Fibroblast of skin of left biceps (primary cell): ENCODE measurements at places on chromosomes 2 and 18.
A peak's percentile ranks its signal among the peaks of the same experiment; 100 is the strongest.

GRCh38 chr2:151771599-151772358, 37.5 kb upstream of the NEB start:
- no peak for DNase-seq

DNA sequence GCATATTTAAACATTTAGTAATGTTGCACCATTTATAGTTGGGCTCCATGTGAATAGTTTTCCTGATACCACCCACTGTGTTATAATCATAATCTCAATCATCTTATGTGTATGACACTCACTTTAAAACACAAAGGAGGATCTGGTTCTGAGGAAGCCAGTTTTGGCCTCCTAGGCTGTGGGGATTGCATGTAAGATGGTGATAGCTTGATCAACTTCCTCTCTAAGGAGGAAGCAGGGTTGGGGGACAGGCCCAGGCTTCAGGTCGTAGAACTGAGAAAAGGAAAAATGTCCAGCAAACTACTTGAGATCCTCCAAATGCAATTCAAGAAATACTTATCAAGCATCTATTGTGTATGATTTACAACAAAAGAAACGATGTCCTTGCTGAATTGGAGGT, 4.9 kb upstream of the PPM1B start:
- DNase-seq, result no peak

- no peak for DNase-seq
Measured at GRCh38 chr18:21141668-21142422, 30.2 kb upstream of the ROCK1 start.

DNA sequence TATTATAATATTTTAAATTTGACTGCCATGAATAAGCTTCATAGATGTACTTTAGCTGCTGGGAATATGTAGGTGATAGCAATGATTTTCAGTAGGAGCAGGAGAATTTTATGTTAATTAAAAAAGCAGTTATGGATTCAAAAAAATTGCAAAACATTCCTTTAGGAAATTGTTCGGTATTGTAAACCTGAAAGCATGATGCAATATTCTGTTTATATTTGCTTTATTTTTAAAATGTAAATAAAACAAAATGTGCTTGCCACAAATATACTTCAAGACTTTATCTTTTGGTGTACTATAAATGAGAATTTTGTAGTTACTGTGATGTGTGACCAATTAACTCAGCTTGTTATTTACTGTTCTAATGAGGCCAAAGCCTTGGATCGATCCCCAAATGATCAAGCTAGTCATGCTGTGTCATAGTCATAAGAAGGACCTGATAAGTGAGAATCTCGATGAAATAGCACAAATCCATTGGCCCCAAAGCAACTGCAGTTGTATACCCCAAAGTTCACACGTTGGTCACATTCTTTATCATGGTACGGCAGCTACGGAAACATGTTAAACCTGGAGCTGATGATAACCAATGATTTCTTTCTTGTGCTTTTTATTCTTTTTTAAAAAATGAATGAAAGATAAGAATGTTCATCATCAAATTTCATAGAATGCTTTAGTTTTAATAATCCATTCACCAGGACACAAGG, 23.6 kb upstream of the ATIC start:
- no peak for DNase-seq

DNA sequence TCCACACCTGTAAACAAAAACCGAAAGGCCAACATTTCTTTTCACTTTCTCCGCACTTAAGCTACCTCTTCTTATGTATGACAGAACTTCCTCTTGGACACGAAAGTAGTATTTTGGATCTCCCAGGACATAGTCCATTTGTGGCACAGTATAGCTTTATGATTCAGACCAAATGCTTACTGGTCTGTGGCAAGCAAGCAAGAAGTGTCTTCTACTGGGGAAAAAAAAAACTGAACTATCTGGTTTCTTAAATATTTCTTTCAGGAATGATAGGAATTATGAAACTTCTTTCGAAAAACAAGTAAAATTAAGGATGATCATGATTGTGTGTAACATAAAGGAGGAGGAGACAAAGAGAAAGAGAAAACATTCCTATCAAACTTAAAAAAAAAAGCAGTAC, 33.6 kb downstream of the SRBD1 start:
- no peak for DNase-seq

GRCh38 chr18:13915995-13916431, 677 bp upstream of the MC2R start:
- no peak for DNase-seq

DNA sequence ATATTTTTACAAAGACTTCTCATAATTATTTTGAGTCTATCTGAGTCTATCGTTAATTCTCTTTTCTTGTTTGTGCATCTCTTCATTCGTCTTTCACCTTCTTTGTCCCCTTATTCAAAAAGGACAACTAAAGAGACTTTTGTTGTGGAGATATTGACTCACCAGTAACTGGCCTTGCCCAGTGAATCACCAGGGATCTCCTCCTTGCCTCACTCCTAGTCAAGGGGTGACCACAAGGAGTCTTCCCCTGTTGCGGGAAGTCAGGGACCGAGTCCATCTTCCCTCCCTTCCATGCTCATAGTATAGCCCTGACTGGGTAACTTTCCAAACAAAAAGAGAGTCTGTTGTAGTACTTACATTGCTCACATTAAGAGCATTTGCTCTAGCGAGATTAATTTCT, 158.9 kb downstream of the NEB start:
- no peak for DNase-seq

GRCh38 chr2:157699009-157699408, 70.3 kb upstream of the ACVR1C start:
- DNase-seq, result no peak

DNA sequence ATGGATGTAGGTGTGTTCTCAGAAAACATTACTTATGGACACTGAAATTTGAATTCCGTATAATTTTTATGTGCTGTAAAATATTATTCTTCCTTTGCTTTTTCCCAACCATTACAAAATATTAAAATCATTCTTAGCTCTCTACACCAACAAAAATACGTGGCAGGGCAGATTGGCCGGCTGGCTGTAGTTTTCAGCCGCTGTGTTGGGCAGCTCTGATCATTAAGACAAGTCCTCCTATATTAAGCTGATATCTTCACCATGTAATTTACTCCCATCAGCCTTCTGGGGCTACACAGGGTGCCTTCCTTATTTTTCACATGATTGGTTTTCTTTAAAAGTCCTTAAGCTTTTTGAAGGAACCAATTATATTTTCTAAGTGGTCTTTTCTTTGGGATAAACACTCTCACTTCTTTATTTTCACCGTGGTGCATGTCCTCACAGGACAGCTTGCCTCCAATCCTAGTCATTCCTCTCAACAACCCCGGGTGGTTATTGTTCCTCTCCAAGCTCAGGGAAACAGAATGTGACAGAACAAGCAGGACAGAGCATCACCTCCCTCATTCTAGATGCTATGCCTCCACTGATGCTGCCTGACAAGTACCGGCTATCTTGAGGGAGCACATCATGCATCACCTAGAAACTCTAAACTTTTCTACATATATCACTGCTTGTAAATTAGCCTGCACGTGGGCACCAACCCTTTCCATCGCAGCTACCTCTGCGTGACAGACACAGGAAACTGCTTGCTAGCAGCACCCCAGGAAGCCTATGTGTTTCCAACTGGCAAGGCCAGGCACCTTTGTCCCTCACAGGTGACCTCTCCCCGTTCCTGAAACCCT, 362.3 kb downstream of the MYCN start:
- no peak for DNase-seq

- DNase-seq, result no peak
Measured at GRCh38 chr2:64453770-64454385, at the start of gene LGALSL. LGALSL (plus strand) TSS chr2:64454162; CDS start chr2:64454546, 384 bp downstream.

DNA sequence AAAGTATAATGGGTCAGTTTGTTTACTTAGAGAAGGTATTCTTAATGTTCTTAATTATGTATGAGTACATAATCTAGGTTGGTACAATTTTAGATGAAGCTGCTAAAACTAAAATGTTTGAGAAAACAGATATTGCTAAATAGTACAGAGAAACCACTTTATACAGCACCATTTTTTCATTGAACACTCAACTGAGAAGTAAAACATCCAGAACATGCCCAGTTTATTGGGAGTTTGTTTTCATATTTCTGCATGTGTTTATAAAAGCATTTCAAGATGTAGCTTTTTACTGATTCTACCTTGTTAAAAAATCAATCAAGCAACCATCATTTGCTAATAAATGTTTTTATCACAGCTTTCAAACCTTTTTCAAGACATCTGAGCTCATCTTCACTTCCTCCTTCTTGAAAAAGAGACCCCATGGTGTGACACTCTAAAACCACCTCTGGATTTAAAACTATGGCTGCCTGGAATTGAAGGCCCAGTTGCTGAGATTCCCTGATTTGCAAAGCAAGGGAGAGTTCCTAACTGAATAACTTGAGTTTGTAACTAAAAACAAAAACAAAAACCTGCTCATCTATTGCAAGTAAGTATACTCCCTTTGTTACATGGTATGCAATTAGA, 585.9 kb downstream of the ZEB2 start:
- DNase-seq, result no peak

GRCh38 chr18:68757126-68757525, 40.8 kb upstream of the CCDC102B start:
- DNase-seq, result peak; percentile 39

DNA sequence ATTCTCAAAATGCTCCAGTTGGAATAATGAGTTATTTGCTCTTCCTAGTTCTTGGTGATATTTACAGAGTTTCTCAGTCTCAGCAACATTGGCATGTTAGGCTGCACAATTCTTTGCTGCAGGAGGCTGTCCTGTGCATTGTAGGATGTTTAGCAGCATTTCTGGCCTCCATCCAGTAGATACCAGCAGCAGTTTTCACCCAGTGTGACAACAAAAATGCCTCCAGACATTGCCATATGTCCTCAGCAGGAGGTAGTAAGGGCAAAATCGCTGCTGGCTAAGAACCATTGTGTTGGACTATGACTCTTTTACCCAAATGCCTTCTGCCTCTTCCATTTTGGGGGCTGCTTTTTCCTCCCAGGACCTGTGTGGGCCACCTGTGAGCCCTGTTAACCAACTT, 50.4 kb downstream of the PAX8 start:
- DNase-seq, result no peak

- DNase-seq, result no peak
Measured at GRCh38 chr2:152759290-152760072, 41.1 kb downstream of the ARL6IP6 start.

- DNase-seq, result no peak
Measured at GRCh38 chr2:193690572-193690971, 1495.8 kb upstream of the TMEFF2 start.

DNA sequence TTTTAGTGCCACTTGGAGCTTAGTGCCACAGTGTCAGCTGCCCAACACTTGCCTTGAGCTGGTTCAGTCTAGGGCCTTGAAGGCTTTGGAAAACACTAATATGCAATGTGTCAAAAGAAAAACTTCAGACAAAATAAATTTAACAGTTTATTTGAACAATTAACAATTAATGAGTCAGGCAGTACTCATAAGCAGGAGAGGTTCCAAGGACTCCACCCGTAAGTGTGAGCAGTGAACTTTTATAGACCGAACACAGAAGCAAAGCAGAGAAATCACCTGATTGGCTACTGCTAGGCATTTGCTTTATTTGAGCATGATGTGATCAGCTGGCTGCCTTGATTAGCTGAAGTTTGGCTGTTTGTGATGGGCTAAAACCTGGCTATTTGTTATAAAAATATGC, 49.5 kb upstream of the TBC1D8 start:
- no peak for DNase-seq

DNA sequence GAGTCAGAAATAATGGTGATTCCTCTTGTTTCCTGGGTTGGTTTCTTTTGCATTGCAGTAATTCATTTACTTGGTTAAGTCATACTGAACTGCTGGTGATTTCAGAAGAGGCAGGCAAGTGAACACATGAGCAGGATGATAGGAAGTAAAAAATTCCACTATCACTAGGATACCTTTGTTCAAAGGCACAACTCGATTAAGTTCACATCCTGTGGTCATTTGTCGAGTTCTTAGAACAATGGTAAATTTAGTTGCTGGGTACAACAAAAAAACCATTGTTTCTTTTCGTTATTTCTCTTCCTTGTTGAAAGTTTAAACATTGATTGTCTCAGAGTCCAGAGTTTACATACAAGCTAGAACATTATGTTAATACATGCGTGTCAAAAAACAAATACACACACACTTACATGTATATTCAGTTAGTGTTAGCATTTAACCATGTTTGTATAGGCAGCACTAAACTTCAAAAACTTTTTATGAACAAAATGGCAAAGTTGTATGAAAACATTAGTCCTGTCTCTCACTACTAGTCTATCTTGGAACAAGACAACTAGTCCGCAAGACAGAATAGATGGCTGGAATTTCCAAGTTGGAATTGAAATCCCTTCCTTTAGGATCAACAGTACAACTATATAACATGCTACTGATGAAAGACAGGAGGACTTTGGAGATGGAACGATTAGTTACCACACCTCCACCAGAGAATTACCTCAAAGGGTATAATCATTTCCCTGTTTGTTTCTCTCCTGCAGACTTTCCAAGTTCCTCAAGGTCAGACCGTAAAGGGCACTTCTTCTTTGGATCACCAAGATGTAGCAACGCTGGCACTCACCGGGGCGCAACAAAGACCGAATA, 26.2 kb downstream of the STK39 start:
- DNase-seq, result no peak

GRCh38 chr2:9341337-9341887, 81.9 kb downstream of the ITGB1BP1 start:
- no peak for DNase-seq

GRCh38 chr2:106853631-106854030, 32.3 kb downstream of the ST6GAL2 start:
- DNase-seq, result no peak

- no peak for DNase-seq
Measured at GRCh38 chr2:88450186-88450585, 2.3 kb downstream of the FOXI3 start.

GRCh38 chr2:158546412-158547144, 89.8 kb downstream of the PKP4 start:
- no peak for DNase-seq

DNA sequence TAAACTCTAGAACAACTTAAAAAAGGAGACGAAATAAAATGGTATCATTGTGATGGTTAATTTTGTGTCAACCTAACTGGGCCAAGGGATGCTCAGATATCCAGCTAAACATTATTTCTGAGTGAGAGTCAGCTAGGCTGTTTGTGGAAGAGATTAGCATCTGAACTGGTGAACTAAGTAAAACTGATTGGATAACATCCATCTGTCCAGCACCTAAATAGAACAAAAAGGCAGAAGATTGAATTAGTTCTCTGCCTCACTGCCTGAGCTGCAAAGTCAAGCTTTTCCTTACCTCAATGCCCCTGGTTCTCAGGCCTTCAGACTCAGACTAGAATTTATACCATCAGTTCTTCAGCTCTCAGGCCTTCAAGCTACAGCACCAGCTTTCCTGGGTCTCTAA, 30.0 kb downstream of the PPP3R1 start:
- DNase-seq, result no peak

- DNase-seq, result no peak
Measured at GRCh38 chr18:78642296-78642951, 337.2 kb upstream of the SALL3 start.

- no peak for DNase-seq
Measured at GRCh38 chr2:27903649-27904404, 13.3 kb downstream of the BABAM2 start.

DNA sequence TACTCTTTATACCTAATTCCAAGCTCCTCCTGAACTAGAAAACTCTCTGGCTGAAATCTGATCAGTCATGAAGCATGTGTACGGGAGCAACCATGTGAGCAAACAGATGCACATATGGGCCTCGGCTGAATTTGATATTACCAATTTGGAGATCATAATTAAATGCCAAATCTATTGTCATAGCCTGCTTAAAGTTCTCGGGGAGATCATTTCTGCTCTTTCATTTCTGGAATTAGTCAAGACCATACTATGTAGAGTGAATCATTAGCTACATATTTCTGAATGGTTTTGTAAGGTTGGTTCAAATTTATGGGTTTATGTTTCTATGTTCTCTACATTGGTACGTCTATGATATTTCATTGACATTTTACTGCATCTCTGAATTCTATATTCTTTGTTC, 205.5 kb downstream of the UBE2E3 start:
- no peak for DNase-seq
